ENCODE measurements at places on chromosomes 1 and 21.

DNA sequence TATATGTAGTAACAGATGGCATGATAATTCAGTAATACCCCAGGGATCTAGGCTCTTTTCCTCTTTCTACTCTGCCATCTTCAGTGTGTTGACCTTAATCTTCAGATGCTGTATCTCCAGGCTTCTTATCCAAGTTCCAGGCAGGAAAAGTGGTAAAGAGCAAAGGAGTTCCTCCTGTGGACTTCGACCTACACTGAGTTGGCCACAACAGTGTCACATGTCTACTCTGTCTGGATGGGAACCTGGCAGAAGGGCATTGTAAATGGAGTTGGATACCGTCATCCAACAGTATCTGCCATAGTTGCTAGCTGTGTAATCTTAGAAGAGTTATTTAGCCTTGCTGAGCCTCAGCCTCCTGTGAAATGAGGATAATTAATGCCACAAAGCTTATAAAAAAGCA lies 21.9 kb downstream of the IL23R start:
- DNase-seq: no peak

GRCh38 chr1:202888531-202889360 lies at the start of gene RABIF:
Gene RABIF, minus strand, starts transcription at chr1:202889149. Its CDS starts 51 bp downstream, at chr1:202889098.
- DNase-seq: peak; percentile 96

DNA sequence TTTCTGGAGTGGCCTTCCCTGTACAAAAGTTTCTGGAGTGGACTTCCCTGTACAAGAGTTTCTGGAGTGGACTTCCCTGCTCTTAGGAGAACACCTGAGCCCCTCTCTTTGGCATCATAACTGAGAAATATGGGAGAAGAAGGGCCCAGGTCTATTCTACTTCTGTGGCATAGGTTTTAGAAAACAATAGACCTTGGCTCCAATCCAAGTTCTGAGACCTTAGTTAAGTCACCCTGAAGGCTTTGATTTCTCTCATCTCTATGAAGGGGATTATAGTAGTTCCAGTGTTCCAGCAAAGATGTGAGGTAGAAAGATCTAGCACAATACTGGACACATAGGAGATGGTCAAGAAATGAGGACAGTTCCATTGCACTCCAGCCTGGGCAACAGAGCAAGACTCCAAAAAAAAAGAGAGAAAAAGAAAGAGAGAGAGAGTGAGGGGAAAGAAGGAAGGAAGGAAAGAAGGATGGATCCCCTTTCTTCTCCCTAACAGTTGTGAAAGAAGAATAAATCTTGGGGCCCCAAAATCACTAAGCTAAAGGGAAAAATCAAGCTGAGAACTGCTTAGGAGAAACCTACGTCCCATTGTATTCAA lies 13.3 kb upstream of the EIF4G3 start:
- DNase-seq: no peak

DNA sequence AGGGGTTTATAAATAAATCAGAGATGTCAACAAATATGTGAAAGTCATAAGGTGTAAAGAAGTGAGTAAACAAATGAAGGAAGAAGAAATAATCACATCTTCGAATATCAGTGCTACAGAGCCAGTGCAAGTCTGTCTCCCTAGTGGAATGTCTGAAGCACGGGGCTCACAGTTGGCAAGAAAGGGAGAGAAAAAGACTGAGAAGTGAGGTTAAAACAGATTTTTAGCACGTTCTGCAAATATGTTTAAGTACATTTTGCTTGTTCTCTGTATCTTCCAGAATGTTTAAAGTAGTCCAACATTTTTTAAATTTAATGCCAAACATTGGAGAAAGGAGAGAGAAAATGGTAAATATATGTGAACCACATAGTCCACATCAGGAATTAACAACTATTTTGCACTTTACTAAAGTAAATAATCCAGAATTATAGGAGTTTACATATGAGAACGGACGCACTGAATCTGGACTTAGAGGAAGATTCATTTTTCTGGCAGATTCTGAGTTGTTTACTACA lies 682.4 kb downstream of the LTN1 start:
- DNase-seq: no peak

DNA sequence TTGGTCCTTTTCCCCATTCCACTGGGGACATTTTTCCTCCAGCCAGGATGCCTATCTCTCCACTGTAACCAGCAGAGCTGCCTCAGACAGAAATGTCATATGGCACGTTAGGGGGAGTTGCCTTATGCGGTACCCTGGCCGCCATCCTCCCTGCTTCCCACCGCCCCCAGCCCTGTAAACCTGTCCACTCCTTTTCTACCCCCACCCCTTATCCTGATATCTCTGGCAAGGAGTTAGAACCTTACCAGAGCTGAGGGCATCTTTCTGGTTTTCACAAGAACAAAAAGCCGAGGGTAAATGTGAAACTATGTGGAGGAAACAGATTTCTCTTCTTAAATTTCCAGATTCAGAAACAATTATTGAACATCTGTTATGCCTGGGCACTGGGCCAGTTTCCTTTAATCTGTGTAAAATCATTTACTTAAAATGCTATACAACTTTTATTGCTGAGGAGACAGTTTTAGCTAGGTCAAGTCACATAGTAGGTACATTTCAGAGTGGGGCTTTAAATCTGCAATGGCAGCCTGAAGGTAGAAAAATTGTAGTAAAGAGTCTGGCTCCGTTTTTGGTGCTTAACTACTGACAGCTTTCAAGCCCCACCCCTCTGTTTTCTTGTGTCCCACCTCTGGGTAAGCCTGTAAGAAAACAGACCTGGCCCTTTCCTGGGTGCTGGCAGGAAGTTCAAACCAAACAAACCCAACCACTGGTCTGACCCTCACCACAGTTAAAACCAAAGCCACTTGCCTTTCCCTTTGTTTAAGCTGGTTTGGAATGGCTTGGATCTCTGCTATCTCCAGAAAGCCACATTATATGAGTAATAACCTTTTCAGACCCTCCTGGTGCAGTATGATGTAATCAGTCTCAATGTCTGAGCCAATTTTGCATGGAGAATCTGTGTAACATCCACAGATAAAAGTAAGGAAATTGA lies 319.0 kb downstream of the HHAT start:
- no peak for DNase-seq

DNA sequence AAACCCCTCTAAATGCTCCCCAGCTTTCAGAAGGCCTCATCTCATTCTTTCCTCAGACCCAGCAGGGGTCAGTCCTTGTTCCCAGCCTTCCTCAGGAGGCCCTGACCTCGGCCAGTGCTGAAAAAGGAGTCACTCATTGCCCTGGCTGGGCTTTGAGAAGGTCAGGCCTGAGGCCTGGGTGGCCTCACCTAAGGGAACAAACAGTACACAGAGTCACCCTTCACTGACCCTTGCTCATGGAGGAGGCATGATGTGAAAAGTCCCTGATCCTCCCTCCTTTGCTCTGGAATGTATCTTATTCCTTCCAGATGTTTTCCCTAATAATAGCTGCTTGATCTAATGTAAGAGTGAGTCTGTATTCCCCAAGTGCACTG lies 117.7 kb upstream of the SLC44A3 start:
- no peak for DNase-seq

DNA sequence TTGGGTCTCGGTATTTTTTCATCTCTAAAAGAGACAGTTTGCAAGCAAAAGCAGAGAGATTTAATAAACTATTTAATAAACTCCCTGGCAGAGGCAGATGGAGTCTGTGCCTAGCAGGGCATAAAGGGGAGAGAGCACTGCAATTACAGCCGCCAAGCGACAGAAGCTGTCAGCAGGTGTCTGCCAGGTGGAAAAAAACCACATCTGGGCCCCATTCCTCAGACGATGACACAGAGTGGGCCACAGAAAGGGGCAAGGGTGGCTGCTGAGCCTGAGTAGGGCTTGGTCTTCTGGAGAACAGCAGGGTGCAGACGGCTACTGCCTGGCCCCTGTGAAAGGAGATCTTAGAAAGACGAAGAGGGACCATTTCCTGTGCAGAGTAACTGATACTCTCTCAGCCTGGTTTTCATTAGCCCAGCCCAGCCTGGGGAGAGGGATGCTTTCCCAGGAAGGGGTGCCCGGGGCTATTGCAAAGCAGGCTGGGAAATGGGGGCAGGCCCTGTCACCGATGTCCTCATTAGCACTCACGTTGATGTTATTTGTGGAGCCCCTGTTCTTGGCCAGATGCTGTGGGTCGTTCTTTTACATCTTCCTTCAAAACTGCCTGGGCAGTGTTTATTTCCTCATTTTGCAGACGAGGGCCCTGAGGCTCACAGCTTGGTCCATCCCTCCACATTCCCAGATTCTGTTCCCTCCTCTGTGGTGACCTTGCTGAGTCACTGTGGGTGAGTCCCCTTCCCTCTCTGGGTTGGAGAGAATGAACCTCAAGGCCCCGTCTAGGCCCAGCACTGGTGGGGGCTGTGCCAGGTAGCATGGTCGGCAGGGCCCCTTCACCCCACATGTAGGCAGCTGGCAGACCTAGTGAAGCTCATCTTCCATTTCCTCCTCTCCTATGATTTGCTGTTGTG lies 472.7 kb downstream of the PTPRU start:
- no peak for DNase-seq

- DNase-seq: no peak
Measured at GRCh38 chr1:77018761-77019160, 151.5 kb downstream of the ST6GALNAC5 start.

DNA sequence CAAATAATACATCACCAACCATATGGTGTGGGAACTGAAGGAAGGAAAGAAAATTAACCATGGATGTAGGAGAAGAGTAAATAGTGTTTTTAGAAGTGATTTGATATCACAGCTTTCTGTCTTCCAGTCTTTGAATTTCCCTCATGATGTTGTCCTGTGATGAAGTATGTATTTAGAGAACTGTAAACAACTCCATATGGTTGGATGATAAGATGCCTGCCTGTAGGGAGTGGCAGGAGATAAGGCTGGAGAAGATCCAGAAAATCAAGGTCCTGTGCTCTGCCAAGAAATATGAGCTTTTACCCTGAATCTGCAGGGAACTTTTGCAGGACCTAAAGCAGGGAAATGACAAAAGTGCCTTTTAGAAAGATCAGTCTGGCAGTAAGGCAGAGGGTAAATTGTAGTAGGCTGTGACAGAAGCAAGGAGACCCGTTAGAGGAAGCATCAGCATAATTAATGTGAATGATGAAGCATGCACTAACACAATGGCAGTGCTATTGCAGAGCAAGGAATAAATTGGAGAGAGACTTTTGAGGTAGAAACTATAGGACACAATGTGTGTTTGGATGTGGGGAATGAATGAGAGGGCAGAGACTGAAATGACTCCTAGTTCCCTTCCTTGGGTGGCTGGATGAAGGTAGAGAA lies 21.9 kb downstream of the CEPT1 start:
- no peak for DNase-seq

DNA sequence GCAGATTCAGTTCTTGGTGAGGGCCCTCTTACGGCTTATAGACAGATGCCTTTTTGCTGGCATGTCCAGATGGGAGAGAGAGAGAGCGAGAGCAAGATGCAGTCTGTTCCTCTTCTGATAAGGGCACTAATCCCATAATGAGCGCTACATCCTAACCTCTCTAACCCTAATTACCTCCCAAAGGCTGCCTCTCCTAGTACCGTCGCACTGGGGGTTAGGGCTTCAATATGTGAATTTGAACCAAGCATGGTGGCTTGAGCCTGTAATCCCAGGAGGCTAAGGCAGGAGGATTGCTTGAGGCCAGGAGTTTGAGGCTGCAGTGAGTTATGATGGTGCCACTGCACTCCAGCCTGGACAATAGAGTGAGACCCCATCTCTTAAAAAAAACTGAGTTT lies 10.5 kb upstream of the SDE2 start:
- DNase-seq: no peak

DNA sequence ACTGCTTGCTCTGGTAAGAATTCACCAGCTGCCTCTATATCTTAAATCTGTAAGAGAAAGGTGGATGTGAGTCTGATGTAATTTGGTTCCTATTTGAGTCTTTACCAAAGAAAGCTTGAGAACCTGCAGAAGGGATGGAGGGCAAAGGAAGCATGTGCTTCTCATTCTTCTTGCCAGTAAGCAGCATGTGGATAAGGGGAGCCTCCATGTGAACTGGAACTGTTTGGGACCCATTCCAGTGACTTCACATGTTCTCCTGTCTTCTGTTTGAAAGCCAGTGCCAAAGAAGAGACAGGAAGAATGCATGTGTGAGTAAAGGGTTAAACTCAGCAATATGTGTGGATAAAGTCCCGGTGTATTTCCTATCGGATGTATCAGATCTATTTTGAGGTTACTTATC lies 119.6 kb upstream of the ADGRL2 start:
- no peak for DNase-seq

GRCh38 chr1:52554267-52554640 lies 1.4 kb upstream of the TUT4 start:
- no peak for DNase-seq

DNA sequence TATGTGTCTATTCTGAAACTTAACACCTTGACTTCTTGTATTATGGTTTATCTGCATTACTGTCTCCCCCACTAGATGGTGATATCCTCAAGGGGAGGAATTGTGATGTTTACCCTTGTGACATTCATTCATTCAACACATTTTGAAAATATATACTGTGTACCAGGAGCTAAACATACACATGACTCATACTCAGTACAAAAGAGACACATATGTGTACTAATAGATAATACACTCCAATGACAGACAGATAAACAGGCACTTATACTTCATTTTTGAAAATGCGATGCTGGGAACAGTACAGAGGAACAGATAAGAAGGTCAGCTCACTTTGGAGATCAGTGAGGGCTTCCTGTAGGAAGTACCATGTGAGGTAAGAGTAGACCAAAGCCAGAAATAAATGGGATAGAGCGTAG lies 8.9 kb upstream of the RAB3GAP2 start:
- DNase-seq: no peak

- DNase-seq: no peak
Measured at GRCh38 chr1:77421504-77422233, 139.8 kb downstream of the AK5 start.

DNA sequence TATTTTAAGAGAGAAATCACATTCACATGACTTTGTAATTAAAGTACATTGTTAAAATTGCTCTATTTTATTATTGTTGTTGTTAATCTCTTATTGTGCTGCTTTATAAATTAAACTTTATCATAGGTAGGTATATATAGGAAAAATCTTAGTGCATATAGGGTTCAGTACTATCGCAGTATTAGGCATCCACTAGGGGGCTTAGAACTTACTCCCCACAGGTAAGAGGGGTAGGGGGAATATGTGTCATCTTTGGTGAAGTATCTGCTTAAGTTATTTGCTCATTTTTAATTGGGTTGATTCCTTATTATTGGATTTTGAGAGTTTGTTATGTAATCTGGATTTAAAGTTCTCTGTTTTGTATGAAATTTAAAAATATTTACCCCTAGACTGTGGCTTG lies 385.2 kb downstream of the DUSP10 start:
- DNase-seq: no peak

DNA sequence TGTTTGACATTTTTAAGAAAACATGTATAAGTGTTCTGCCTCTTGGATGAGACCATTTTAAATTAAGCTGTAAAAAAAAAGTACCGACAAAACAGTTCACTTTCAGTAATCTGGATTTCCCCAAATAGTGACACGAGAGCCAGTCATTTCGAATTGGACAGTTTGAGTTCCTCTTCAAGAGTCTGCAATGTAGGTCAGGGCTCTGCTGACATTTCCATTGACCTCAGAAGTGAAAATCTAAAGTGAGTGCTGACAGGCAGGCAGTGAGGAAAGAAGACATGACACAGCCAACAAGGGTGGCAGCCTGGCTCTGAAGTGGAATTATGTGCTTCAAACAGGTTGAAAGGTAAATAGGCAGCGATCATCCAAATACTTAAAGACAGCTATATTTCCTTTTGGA lies at the start of gene IL23R:
Gene IL23R (plus strand): TSS at position 259 of the 400 bp plus-strand sequence. CDS start 1,667 bp downstream, outside the sequence.
- DNase-seq: no peak
